ENCODE measurements at places on chromosomes 7 and 10.

GRCh38 chr7:103121641-103122040 is 27.3 kb downstream of the NAPEPLD start:
- DNase-seq = no peak

DNA sequence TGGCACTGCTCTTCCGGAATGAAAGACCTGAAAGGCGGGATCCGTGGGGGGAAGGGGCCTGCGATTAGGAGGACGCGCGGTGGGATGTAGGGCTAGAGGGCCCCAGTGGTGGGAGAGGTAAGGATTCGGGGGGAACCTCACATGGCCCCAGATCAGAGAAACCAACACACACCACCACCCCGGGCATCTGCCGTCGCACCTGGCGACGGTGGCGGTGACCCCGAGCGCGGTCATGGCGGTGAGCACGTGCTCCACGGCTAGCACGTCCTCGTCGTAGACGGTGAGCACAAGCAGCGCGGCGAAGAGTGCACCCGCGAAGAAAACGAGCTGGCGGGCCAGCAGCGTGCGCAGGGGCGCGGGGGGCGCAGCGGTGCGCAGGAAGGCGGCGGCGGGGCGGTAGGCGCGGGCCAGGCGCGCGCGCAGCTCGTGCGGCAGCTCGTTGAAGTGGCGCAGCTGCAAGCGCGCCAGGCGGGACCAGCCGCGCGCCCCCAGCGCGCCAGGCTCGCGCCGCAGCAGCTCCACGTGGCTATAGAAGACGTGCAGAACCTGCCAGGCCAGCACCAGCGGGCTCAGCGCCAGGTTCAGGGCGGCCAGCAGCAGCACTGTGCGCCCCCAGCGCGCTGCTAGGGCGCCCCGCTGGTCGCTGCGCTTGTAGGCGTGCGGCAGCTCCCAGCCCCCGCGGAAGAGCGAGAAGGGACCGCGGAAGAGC is 5.7 kb downstream of the ATG9B start:
- DNase-seq = no peak

DNA sequence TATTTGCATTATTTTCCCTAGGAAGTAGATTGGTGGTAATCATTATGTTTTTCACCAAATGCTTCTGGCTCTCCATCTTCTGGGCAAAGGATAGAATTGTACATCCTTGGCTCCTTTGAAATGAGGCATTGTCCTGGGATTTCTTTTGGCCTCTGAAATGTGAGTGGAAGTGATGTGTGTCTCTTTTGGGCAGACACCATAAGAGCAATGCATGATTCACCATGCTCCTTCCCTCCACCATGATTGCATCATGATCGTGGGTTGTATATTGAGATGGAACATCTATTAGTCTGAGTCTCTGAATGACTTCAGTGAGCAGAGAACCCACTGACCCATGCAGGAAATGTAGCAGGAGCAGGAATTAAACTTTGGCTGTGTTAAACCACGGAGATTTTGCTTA is 49.2 kb downstream of the ADRA2A start:
- no peak for DNase-seq

DNA sequence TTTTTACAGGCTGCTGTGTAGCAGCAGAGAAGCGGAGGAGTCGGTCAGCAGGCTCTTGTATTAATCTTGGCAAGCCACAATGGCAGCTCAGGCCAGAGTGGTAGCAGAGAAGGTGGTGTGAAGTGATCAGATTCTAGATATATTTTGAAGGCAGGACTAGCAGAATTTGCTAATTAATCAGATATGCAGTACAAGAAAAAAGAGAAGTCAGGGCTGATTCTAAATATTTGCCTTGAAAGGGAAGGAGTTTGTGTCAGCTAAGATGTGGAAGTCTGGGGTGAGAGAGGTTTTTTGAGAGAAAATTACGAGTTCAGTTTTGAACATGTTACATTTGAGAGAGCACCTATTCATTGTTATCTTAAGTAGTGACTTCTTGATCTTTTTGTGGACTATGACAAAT is 176.3 kb downstream of the WNT2 start:
- DNase-seq = no peak

DNA sequence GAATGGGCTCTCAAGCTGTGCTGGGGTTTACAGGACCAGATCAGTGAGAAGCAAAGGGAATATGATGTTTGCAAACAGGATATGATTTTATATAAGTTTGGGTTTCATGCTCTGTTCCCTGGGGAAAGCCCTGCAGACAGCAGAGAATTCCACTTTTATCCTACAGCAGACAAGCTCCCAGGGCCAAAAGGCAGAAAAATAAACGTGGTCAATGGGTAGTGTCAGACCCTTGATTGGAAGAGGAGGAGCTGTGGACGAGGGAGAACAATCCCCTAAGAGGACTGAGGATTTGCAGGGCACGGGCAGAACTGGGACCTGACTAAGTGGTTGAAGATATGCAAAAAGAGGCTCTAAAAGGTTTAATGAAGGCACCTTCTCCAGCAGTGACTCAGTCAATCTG is 275.3 kb downstream of the HDAC9 start:
- DNase-seq = no peak
